Umbilical cord (tissue), 2 donors: ENCODE measurements at places on chromosomes 6 and 20. TPM values are rescaled to one million over a fixed set of nuclear protein-coding genes. Genes with fewer than 3 reads are reported as not detected.

The TP53INP2 gene
- 9.1 TPM for total RNA-seq

The PSORS1C2 gene
- total RNA-seq: not detected

The KCNQ5 gene
- 28.2 TPM for total RNA-seq

The PLN gene
- total RNA-seq: 177 TPM

DNA sequence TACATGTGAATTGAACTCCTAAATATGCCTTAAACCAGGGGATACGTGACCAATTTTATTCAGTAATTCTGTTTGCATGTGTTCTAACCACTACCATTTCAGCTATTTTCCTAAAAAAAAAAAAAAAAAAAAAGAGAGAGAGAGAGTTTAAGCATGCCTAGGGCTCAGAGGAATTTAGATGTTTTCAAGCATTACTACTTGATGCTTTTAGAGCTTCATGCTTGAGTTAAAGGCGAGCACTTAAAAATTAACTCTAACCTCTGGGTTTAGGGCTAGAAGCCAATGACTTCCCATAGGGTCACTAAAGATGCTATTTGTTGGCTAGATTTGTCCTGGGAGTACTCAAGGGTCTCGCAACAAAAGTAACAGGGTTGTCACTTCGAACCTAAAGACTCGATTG, 217.7 kb downstream of the ATXN1 start:
- peak; percentile 39 for DNase-seq

GRCh38 chr6:116244284-116244683, 9.6 kb downstream of the TSPYL4 start:
- DNase-seq: peak; percentile 51
